ENCODE measurements at places on chromosomes 6 and 20. TPM values are rescaled to one million over a fixed set of nuclear protein-coding genes. Genes with fewer than 3 reads are reported as not detected.

The ZNF311 gene
- polyA plus RNA-seq: 0.57 TPM

The WASF1 gene
- 70.9 TPM for polyA plus RNA-seq

The TBXT gene
- polyA plus RNA-seq: not detected

The MLIP gene
- polyA plus RNA-seq: 42.2 TPM

The IRF4 gene
- 0.25 TPM for polyA plus RNA-seq

The FAM217A gene
- not detected for polyA plus RNA-seq

The SLC17A2 gene
- polyA plus RNA-seq: not detected

The SYNDIG1 gene
- 0.39 TPM for polyA plus RNA-seq

The PERP gene
- 67.9 TPM for polyA plus RNA-seq

The GSTA4 gene
- 170 TPM for polyA plus RNA-seq

The SERINC3 gene
- polyA plus RNA-seq: 73.8 TPM

The OPN5 gene
- polyA plus RNA-seq: not detected

The CRISP2 gene
- polyA plus RNA-seq: not detected

The SYCP2L gene
- 0.51 TPM for polyA plus RNA-seq

The TSHZ2 gene
- 10.4 TPM for polyA plus RNA-seq

The GRIK2 gene
- polyA plus RNA-seq: 0.45 TPM

The DCBLD1 gene
- polyA plus RNA-seq: 14.0 TPM

The SIRPA gene
- polyA plus RNA-seq: 42.9 TPM

The VARS1 gene
- polyA plus RNA-seq: 63.9 TPM

The CALHM6 gene
- polyA plus RNA-seq: 1.9 TPM

The DEFB115 gene
- polyA plus RNA-seq: not detected

The FHL5 gene
- not detected for polyA plus RNA-seq

The HBS1L gene
- polyA plus RNA-seq: 89.6 TPM

The CGAS gene
- not detected for polyA plus RNA-seq

The VWA7 gene
- 12.3 TPM for polyA plus RNA-seq

The CRISP1 gene
- not detected for polyA plus RNA-seq

The ARHGAP40 gene
- polyA plus RNA-seq: not detected

The HLA-DQA2 gene
- not detected for polyA plus RNA-seq

The CST2 gene
- not detected for polyA plus RNA-seq

The OR2H1 gene
- not detected for polyA plus RNA-seq

The TCF21 gene
- polyA plus RNA-seq: 4.0 TPM

The MEA1 gene
- polyA plus RNA-seq: 227 TPM

The NNAT gene
- 1.1 TPM for polyA plus RNA-seq

The DAAM2 gene
- 3.4 TPM for polyA plus RNA-seq

The OPRL1 gene
- polyA plus RNA-seq: 2.9 TPM

The CCN2 gene
- 48.1 TPM for polyA plus RNA-seq

The SEMG1 gene
- polyA plus RNA-seq: not detected

The TMEM74B gene
- polyA plus RNA-seq: 10.9 TPM

The DYNLT2 gene
- 2.4 TPM for polyA plus RNA-seq
